ENCODE measurements at places on chromosomes 3 and 15. TPM values are rescaled to one million over a fixed set of nuclear protein-coding genes. Genes with fewer than 3 reads are reported as not detected.

GRCh38 chr15:95416576-95416975 lies 913.9 kb upstream of the NR2F2 start:
- peaks cover 15% of the 10 kb centered on the region for H3K4me1 ChIP-seq
- no peak overlapping the region for H3K4me3 ChIP-seq
- no peak for DNase-seq
- H3K27ac ChIP-seq = no peak overlapping the region

DNA sequence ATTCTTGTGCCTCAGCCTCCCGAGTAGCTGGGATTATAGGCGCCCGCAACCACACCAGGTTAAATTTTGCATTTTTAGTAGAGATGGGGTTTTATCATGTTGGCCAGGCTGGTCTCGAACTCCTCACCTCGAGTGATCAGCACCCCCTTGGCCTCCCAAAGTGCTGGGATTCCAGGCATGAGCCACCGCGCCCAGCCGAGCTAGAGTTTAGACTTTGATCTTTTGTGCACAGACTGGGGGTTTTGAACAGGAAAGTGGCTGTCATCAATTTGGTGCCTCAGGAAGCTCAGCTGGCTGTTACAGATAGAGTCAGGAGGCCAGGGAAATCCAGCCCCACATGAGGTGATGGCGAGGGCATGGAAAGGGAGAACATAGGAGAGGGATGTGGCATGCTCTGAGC lies 19.3 kb upstream of the IREB2 start:
- H3K36me3 ChIP-seq = no peaks in the 10 kb centered on the region
- H3K4me3 ChIP-seq = no peak overlapping the region
- DNase-seq = no peak
- H3K4me1 ChIP-seq = peaks cover 7% of the 10 kb centered on the region
- H3K27ac ChIP-seq = no peak overlapping the region
- peaks cover 29% of the 10 kb centered on the region for H3K27me3 ChIP-seq

ADGRG7 gene
- total RNA-seq = not detected

DNA sequence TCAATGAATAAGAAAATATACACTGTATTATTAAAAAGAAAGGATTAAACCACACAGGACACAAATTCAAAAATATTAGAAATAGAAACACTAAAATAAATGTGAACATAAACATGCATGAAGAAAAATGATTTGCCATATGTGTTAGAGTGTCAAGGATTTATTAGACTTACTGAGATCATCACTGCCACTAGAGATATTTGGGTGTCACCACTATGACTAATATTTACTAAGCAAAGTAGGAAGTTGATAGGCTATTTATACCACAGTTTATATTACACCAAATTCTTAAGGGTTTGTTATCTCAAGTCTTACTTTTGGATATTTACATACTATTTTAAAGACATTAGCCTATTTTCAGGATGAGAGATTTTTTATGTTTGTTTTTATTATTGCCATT lies 575.0 kb upstream of the SGO1 start:
- H3K27ac ChIP-seq = no peak overlapping the region
- H3K27me3 ChIP-seq = no peaks in the 10 kb centered on the region
- no peaks in the 10 kb centered on the region for H3K4me1 ChIP-seq

- no peaks in the 10 kb centered on the region for H3K36me3 ChIP-seq
Observed at GRCh38 chr3:25007974-25008658, 419.9 kb upstream of the RARB start.

- no peak overlapping the region for H3K4me3 ChIP-seq
- H3K27me3 ChIP-seq = no peaks in the 10 kb centered on the region
- DNase-seq = peak; percentile 75
Observed at GRCh38 chr15:82854554-82854953, 45.1 kb downstream of the WHAMM start.

CATSPER2 gene
- total RNA-seq = 3.1 TPM

TMEM89 gene
- total RNA-seq = not detected

PP2D1 gene
- total RNA-seq = not detected

GRCh38 chr3:108218811-108219210 lies 3.4 kb downstream of the IFT57 start:
- H3K4me3 ChIP-seq = no peak overlapping the region
- no peak for DNase-seq
- peak overlapping the region; percentile 54 for H3K27ac ChIP-seq
- H3K36me3 ChIP-seq = peaks cover 8% of the 10 kb centered on the region
- no peaks in the 10 kb centered on the region for H3K27me3 ChIP-seq

DNA sequence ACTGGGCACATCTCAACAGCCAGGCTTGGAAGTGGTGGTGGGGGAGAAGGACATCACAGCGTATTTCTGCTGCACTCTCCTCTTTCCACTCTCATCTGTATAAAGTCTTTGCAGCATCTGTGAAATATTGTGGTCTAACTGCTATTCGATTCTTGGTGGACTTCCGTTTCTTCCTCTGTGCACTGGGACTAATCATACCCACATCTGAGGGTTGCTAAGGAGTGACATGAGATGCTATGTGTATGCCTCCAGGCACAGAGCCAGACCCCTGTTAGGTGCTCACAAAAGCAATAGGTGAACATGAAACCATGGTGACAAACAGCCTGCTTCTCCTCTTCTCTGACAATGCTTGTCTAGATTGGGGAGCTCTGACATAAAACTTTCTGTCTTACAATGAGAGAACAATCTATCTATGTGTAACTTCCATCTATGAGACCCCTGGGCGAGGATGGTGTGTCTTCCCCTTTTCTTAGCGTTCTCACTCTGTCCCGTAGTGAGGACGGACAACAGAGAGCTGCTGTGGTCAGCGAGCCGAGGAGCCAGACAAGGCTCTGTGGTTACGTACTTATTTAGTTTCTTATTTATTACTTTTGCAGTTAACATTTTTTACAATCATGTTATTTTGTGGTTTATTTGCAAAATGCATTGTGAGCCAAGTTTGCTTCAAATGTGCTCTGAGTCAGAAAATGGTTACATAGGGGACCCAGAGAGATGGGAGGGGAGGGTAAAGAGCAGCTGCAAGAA lies 196.7 kb upstream of the TPRG1 start:
- H3K27ac ChIP-seq = no peak overlapping the region
- no peak overlapping the region for H3K4me3 ChIP-seq
- DNase-seq = no peak
- H3K36me3 ChIP-seq = no peaks in the 10 kb centered on the region

DNA sequence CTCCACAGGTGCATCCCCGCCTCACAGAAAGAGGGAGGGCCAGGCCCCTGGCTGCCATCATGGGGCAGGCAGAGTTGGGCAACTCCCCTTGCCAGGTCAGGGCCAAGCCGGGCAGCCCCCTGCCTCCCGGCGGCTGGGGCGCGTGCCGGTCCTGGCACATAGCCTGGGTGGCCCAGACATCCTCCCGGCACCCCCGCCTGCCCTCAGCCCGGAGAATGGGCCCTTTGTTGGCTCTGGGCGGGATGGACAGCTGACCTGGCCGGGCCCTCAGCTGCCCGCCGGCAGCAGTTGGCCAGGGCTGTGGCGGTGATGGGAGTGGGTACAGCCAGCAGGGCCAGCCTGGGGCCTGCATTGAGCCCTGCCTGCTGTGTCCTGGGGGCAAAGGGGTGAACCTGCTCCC lies 16.5 kb downstream of the PLXNA1 start:
- no peak overlapping the region for H3K4me3 ChIP-seq

FBN1 gene
- 1,104 TPM for total RNA-seq

GRCh38 chr3:64871834-64872249 lies 184.0 kb upstream of the ADAMTS9 start:
- H3K36me3 ChIP-seq = no peaks in the 10 kb centered on the region
- no peaks in the 10 kb centered on the region for H3K4me1 ChIP-seq
- DNase-seq = no peak
- H3K27ac ChIP-seq = no peak overlapping the region
- H3K27me3 ChIP-seq = no peaks in the 10 kb centered on the region

CCR4 gene
- total RNA-seq = not detected

GOLGA8T gene
- total RNA-seq = 0.94 TPM

- peak overlapping the region; percentile 99 for H3K27ac ChIP-seq
- peaks cover 16% of the 10 kb centered on the region for H3K36me3 ChIP-seq
- H3K27me3 ChIP-seq = no peaks in the 10 kb centered on the region
Observed at GRCh38 chr3:112560721-112561483, 860 bp downstream of the ATG3 start.

DNA sequence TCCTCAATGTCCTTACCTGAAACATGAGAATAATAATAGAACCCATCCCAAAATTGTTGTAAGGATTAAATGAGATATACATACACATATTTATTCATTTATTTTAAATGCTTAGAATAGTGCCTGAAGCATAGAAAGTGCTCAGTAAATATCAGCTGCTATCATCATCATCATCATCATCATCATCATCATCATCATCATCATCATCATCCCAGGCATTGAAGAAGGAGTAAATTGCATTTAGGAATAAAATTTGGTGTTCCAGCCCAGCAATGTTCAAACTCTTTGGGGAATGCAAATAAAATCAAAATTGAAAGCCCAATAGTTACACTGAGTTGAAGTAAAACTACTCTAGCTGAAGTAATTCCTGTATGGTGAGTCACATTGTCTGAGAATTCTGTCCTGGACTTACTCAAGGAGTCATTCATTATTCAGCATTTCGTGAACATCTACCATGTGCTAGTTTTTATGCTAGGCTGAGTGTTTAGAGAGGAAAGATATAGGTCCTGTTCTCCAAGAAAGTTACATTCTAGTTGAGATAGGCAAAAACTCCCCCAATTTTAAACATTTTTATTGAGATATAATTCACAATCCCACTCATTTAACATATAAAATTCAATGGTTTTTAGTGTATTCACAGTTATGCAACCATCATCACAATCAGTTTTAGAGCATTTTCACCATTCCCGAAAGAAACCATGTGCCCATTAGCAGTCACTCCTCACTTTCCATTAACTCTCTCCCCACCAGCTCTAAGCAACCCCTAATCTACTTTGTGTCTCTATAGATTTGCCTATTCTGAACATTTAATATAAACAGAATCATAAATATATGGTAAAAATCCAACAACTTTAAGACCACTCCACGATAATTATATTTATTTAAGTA lies 107.2 kb downstream of the FRMD5 start:
- no peak overlapping the region for H3K4me3 ChIP-seq
- peaks cover 10% of the 10 kb centered on the region for H3K4me1 ChIP-seq
- DNase-seq = no peak

MEGF11 gene
- not detected for total RNA-seq

GRCh38 chr3:4546346-4547178 lies 53.4 kb downstream of the ITPR1 start:
- H3K4me1 ChIP-seq = peaks cover 8% of the 10 kb centered on the region
- no peaks in the 10 kb centered on the region for H3K27me3 ChIP-seq
- H3K4me3 ChIP-seq = no peak overlapping the region
- no peak overlapping the region for H3K27ac ChIP-seq

DNA sequence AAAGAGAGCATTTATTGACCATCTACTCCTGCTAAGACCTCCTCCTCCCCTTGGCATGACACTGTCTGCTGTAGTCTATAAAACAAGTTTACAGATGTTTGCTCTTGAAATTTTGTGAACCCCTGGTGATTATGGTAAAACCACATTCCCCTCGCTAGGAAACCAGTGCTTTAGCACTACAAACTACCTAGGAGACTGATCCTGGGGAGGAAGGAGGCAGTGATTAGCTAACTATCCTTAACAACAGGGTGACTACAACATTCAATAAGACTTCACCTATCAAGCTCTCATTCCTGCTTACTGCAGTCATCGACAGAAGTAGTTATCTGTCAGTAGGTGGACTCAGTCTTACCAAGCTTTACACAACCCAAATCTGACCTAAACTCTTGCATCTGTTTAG lies 371.3 kb downstream of the TUSC7 start:
- peaks cover 7% of the 10 kb centered on the region for H3K4me1 ChIP-seq
- no peaks in the 10 kb centered on the region for H3K27me3 ChIP-seq
- no peak overlapping the region for H3K4me3 ChIP-seq
- DNase-seq = no peak

DNA sequence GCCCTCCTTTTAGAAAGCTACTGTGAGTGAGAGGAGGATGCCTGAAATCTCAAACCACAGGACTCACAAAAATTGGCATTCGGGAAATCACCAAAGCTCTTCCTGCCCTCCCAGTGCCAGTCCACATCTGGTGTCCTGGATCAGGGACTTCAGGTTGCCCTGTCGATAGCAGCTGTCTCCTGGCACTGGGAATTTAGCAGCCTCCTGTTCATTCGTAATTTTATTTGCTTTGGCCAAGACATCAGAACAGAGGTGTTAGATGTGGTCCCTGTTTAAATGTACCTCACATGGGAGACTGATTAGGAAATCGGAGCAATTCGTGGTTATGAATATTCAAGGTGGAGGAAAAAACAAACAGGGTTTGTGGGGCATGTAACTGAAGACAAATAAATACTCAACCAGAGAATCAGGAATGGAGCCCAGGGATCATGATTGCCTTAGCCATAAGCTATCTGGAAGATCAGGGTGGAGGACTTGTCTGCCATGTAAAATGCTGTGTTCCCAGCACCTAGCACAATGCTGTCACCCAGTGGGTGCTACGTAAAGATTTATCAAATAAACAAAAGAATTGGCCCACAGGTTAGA lies 265.2 kb upstream of the PROK2 start:
- no peak overlapping the region for H3K27ac ChIP-seq
- H3K27me3 ChIP-seq = peaks cover 18% of the 10 kb centered on the region
- no peaks in the 10 kb centered on the region for H3K36me3 ChIP-seq
- H3K4me1 ChIP-seq = no peaks in the 10 kb centered on the region
- DNase-seq = no peak

Measured in osteocyte (in vitro differentiated cells).